NCI-H510A treated with DMSO at 0.1 percent for 48 hours (cell line): ENCODE measurements at places on chromosomes 6 and 20.

GRCh38 chr6:163738725-163739407 is 324.3 kb downstream of the QKI start:
- no peak for DNase-seq

DNA sequence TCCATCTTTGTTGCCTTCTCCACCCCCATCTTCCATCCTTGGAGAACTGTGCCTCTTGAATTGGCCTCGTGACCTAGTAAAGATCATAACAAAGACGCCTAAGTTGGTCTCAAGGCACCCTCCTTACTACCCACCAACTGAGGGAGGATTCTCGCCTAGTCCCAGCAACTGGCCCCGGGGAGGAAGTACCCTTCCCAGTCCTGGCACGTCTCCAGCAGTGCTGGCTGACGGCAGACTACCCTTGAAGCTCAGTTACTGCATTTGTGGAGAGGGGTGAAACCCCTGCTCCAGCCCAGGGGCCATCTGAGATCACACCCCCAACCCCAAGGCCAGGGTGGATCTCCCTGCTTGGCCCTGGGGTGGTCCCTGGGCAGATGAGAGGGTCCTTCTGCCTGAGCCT is 2.1 kb upstream of the OSBPL2 start:
- no peak for DNase-seq

DNA sequence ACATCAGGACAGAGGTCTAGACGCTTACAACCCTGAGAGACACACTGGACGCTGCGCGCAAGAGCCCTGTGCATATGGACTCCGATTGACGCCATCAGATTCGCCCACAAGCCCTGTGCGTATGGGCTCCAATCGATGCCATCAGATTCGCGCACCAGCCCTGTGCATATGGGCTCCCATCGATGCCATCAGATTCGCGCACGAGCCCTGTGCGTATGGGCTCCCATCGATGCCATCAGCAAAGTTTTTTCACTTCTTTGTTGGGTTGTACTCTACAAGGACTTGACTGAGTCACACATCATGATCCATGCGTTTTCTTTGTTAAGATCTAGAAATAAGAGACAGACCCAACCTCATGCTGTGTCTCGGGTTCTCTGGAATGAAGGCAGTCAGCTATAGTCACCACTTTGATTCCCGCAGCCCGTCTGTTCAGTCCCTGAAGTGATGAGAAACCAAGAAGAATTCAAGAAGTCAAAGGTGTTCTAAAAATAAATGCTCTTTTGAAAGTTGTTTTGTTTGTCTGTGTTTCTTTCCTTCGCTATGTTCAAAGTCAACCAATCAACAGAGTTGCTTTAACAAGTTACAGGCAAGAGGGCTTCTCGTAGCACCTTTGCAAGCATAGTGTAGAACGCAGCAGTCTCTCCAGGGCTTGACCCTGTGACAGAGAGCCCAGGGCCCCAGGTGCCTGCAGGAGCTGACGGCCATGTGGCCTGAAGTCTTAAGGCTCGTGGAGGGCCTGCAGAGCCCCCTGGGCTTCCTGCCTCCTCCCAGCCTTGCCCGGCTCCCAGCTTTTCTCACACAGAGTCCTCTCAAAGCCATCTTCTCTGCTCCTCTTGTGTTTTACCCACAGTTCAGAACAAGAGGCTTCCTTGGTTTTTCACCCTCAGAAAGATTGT is 7.9 kb downstream of the RPS6KA2 start:
- no peak for DNase-seq

DNA sequence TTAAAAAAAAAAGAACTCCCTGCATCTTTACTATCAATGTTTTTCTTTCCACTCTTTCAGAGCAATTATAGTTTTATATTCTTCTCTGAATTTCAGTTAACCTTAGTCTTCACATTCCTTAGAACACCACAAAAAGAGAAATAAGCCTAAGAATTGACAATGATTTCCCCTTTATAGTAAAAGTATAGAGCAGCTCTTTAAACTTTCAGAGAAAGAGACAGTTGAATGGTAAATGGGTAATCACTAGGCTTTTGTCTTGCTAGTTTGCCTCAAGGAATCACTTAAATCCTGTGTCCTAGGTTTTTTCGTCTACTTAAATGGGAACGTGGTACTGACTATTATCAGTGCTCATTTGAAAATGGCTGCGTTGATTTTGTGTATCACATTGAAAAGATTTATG is 31.8 kb downstream of the SLX4IP start:
- DNase-seq, result no peak
